ENCODE measurements at places on chromosomes 3 and 15.

DNA sequence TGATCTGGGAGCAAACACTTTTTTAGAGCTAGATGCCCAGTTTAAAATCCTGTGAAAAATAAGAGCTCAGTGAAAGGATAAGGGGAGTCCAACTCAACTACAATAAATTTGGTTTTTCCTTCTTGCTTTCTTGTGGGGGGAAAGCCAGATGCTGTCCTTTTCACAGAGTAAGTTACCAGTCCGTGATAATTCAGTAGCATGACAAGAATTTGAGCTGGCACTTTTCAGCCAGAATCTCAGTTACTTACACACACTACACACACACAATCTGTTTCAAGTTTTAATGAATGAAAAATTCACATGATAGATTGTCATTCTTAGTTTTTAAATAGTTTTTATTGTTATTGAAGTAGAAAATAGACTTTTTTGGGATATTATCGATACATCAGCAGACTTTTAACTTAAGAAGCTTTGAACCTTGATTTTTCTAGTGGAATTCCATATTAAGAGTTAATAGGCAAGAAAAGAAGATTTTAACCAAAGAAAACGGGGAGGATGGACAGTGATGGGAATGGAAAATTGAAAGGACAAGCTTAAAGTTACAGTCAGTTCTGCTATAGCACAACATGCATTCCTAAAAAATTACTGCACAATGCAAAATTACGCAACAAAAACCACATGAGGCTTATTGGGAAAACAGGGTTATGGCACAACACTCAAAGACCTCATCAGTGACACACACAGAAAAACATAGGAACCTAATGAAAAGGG lies 47.0 kb downstream of the PSMD6 start:
- no peak for DNase-seq

DNA sequence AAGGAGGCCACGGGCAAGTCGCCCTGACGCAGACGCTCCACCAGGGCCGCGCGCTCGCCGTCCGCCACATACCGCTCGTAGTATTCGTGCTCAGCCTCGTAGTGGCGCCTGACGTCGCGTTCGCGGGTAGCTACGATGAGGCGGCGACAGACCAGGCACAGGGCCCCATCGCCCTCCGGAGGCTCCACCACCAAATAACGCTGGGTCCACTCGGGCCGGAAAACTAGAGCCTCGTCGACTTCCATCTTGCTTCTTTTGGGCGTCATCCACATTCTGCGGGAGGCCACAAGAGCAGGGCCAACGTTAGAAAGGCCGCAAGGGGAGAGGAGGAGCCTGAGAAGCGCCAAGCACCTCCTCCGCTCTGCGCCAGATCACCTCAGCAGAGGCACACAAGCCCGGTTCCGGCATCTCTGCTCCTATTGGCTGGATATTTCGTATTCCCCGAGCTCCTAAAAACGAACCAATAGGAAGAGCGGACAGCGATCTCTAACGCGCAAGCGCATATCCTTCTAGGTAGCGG lies at the start of gene EPM2AIP1:
EPM2AIP1 (minus strand) TSS at position 326 of the 520 bp plus-strand sequence; CDS start at position 272, 54 bp downstream.
- no peak for DNase-seq

DNA sequence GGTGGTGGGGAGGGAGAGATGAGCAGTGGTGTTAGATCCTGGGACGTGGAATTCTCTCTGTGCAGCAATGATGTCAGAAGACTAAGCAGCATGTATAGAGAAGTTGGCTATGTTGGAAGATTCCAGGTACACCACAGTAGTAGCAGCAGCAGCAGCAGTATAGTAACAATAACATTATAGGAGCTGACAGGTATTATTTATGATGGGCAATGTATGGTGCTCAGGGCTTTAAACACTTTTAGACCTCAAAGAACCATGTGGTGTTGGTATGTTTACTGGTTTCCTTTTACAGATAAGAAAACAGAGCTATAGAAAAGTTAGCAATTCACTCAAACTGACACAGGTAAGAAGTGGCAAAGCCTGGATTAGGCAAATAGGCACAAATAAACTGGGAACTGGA lies 103.9 kb downstream of the CCNL1 start:
- DNase-seq = no peak

GRCh38 chr3:195774917-195775316 lies 36.8 kb downstream of the MUC4 start:
- DNase-seq = no peak

GRCh38 chr3:86168512-86168911 lies 822.4 kb downstream of the VGLL3 start:
- no peak for DNase-seq

- no peak for DNase-seq
These were observed 10.8 kb downstream of the SLC51A start for GRCh38 chr3:196227121-196227561.

GRCh38 chr15:28265334-28266019 lies 56.5 kb downstream of the HERC2 start:
- no peak for DNase-seq

- no peak for DNase-seq
These were observed 83.0 kb downstream of the PDCD6IP start for GRCh38 chr3:33881156-33882064.

- DNase-seq = peak; percentile 99
These were observed 34.6 kb downstream of the BTD start for GRCh38 chr3:15636028-15636709.

- DNase-seq = no peak
These were observed 8.6 kb downstream of the GPR15 start for GRCh38 chr3:98540346-98540745.

DNA sequence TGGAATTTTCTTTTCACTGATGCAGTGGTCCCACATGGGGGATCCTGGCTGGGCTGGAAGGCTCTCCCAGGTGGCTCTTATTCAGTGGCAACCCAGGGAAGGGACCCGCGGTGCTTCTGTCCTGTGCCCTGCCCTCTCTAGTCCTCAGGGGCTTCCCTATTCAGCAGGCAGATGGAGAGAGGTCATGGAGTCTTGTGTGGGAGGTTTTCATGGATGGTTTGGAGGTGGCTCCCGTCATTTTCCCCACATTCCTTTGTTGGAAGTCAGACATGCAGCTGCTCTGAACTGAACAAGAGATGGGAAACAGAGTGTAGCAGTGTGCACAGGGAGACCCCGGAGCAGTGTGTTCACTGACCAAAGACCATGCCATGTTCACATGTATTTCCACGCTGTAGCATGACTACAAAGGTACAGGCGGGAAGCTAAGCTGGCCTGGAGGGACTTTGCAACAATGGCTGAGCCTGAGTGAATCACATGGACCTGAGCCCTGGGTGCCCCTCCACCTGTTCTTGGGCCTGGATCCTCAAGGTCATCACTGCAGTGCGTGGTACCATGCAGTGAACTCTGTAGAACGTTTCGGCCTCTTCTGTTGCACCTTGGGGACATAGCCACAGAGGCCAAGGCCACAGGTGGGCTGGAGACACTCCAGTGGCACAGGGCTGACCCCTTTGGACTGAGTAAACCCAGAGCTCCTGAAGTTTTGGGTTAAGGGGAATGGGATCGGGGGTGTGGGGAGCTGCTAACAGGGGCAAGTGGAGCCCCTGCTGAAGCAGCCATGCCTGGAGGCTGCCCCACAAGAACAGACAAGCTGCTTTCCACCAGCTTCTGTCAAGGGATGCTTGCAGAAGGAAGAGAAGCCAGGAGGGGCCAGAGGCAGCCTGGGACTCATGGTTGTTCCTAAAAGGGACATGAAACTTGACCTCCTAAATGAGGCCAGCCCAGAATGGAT lies 123.0 kb downstream of the ASB7 start:
- no peak for DNase-seq

GRCh38 chr3:156483426-156483825 lies 71.5 kb downstream of the SSR3 start:
- DNase-seq = peak; percentile 68

DNA sequence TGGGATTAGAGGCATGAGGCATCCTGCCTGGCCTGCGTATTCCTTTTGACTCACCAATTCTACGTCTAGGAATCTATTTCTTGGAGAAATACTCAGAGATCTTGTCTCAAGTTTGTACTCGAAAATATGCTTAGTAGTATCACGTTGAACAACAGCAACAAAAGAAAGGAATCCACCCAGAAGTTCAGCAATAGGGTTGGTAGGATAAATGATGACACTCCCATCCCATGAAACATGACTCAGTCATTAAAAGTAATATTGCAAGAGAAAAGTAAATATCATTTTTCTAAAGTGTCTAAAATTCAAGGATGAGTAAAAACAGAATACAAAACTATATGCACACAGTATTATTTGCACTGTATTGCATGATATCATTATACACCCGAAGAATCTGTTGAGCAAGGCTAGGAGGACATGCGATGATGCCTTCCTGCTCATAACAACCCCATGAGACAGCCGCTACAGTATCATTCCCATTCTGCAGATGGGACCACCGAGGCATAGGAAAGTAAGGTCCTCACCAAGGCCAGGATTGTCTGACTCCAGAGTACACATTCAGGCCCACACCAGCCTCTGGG lies 61.5 kb downstream of the SLC6A1 start:
- no peak for DNase-seq

GRCh38 chr3:32820430-32820829 lies 2.6 kb downstream of the TRIM71 start:
- DNase-seq = no peak

DNA sequence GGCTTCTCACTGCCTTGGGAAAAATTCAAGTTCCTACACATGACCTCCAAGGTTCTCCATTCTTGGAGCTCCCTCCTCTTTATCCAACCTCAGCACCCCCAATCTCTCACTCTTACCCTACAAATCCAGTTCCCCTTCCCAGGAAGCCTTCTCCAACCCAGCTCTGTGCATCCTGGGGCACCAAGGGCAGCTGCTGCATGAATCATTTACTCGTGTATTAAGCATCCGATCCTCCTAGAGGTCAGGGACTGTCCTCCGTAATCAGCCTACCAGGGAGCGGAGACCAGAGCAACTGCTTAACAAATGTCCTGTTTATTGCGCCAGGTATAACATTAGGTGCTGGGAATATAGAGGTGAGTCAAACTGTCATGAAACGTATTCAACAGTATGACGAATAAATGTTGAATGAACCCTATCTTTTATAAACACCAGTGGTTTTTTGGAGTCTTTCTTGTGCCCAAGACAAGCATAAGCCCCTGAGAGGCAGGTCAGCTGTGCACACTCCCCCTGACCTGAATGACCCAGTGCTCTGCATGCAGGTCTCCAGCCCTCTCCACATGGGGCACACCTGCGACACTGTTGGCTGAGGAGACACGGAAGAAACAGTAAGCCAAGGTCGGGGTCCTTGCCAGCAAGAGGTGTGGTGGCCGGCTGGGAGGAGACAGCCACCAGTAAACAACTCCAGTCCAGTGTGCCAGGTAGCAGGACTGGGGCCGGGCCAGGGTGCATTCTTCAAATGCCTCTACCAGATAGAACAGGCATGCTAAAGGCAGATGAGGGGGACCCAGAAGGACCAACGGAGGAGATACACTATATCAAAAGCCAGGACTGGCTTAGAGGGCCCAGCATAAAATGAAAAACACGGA lies 27.6 kb downstream of the ANP32A start:
- no peak for DNase-seq

- no peak for DNase-seq
These were observed 7.9 kb upstream of the DNAJC17 start for GRCh38 chr15:40815042-40815698.

- DNase-seq = peak; percentile 79
These were observed 44.4 kb downstream of the BTD start for GRCh38 chr3:15645740-15646501.

GRCh38 chr3:118077332-118077731 lies 957.3 kb downstream of the IGSF11 start:
- DNase-seq = no peak

- no peak for DNase-seq
These were observed 37.9 kb downstream of the ADIPOQ start for GRCh38 chr3:186880406-186880805.

DNA sequence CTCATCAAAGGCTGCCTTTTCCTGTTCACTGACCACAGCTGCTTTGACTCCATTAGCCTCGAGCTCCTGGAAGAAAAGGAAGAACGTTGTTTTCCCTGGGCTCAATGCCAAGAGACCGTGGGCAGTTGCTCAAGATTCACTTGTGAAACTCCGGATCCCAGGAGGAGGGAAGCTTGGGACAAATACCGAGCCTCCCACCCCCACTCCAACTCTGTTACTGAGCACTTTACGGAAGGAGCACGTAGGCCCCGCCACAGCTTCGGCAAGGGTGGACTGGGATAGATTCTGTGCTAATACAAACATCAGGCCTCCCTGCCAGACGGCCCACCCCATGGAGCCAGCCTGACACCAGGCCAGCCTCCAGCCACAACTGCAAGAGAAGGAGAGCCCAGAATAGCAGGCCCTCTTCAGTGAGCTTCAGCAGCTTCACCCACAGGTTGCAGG lies 10.8 kb upstream of the FANCD2 start:
- DNase-seq = peak; percentile 38

GRCh38 chr15:54582863-54583643 lies 604.8 kb downstream of the UNC13C start:
- DNase-seq = no peak

- DNase-seq = peak; percentile 52
These were observed 393.1 kb downstream of the LPP start for GRCh38 chr3:188546835-188547670.

DNA sequence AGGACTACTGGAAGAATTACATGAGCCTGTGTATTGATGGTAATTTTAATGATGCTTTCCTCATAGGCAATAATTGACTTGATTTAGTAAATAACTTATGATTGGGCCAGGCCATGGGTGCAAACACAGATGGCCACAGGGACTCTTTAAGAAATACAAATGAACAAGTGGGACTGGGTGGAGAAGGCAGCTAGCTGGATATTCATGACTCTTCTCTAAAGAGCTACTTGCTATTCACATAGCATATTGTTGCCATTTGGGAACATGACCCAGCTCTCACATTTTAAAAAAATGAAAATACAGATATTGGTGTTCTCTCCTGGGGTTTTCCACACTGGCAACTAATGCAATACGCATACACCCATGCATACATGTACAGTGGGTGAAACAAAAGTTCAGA lies 178.3 kb downstream of the PTPRG start:
- no peak for DNase-seq

GRCh38 chr3:39346785-39347585 lies 17.5 kb downstream of the CCR8 start:
- DNase-seq = no peak

- DNase-seq = no peak
These were observed 7.0 kb upstream of the PLD1 start for GRCh38 chr3:171817074-171817800.

DNA sequence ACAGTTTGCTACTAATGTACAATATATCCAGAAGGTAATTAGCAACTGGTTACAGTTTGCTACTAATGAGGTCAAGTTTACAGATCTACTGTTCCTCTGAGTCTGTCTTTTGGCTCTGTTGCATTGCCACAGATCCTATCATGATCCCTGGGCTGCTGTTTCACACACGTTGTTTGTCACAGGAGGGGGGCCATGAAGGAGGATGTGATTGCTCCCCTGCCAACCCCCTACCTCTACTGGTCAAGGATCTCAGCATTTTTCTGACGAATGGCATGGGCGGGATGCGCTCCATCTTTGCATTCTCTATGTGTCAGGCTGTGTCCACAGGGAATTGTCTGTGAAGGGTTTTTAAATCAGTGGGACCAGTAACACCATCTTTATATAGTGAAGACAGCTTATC lies 91.9 kb downstream of the CHL1 start:
- DNase-seq = no peak

- DNase-seq = no peak
These were observed 61.9 kb downstream of the GOLGA6L7 start for GRCh38 chr15:28786521-28786920.

- DNase-seq = no peak
These were observed 15.4 kb upstream of the ISLR start for GRCh38 chr15:74157868-74158827.

GRCh38 chr3:139318431-139318816 lies 25.4 kb upstream of the MRPS22 start:
- no peak for DNase-seq
